ENCODE measurements at places on chromosomes 1 and 21. TPM values are rescaled to one million over a fixed set of nuclear protein-coding genes. Genes with fewer than 3 reads are reported as not detected.
A peak's percentile ranks its signal among the peaks of the same experiment; 100 is the strongest.

The LINGO4 gene
- 2.0 TPM for total RNA-seq

The PAQR7 gene
- total RNA-seq, result 7.6 TPM

DNA sequence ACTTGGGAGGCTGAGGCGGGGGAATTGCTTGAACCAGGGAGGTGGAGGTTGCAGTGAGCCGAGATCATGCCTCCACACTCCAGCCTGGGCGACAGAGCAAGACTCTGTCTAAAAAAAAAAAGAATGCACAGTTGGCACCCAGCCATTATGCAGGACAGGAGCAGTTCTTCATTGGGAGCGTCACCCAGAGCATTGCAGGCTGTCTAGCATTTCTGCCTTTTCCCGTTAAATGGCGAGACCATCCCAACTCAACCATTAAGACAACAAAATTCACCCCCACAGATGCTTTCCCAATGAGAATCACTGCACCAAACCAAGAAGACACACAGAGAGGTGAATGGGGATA lies 105.8 kb downstream of the EDEM3 start:
- no peak for DNase-seq

DNA sequence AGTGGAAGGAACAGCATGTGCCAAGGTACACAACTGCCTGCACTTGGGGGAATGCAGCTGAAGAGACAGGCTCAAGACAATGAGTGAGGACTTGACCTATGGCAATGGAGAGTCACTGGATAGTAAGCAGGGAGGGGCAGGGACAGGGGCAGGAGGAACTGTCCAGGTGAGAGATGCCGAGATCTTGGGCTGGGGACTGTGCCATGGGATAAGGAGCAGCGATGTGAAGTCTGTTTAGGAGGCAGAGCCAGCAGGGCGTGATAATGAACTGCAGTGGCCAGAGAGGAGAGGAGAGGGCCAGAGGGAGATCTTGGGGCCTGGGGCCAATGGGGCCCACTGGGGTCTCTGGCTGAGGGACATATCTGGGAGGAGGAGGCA lies 17.8 kb upstream of the EPB41 start:
- no peak for DNase-seq

- DNase-seq, result no peak
Observed at GRCh38 chr1:203268901-203269653, 36.2 kb upstream of the BTG2 start.

- DNase-seq, result no peak
Observed at GRCh38 chr1:16017461-16018303, at the start of gene HSPB7. Gene HSPB7 (minus strand): TSS chr1:16018043. CDS start chr1:16017963, 80 bp downstream.

- no peak for DNase-seq
Observed at GRCh38 chr1:4203501-4203900, 303.4 kb upstream of the C1orf174 start.

DNA sequence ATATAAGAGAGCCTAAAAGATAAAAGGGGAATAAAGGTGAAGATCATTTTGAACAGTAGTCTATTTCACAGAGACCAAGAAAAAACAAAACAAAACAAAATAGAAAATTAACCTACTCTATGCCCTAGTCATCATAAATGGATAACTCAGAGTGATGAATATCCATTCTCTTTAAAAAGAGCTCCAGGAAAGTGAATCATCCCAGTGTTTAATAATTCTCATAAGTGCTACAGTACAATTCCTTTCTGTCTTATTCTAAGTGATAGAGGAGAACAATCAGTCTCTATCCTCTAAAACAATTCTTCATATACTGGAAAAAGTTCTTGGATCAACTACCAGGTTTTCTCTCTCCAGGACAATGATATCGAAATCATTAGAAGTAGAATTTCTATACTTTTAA lies 45.8 kb downstream of the GDAP2 start:
- no peak for DNase-seq

DNA sequence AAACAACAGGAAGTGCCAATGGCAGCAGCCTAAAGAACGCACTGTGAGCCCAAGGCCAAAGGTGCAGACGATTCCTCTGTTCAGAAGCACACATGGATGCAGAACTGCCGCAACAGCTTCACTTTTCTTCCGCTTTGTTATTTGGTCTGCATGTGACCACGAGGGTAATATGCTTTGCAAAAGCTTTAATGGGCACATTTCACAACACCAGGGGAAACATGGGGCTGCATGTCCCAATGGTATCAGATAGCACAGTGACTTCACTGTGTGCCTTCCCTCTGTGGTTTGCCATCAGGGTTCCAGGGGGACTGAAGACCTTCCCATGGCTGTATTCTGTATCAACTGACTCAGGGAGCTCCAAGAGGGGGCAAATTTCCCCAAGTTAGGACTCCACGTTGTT lies 28.3 kb downstream of the THAP3 start:
- DNase-seq, result no peak

The ZSCAN20 gene
- total RNA-seq, result 8.5 TPM

The MCM3AP gene
- total RNA-seq, result 70.9 TPM

GRCh38 chr1:209076688-209077087 lies 506.8 kb upstream of the CAMK1G start:
- DNase-seq, result no peak

DNA sequence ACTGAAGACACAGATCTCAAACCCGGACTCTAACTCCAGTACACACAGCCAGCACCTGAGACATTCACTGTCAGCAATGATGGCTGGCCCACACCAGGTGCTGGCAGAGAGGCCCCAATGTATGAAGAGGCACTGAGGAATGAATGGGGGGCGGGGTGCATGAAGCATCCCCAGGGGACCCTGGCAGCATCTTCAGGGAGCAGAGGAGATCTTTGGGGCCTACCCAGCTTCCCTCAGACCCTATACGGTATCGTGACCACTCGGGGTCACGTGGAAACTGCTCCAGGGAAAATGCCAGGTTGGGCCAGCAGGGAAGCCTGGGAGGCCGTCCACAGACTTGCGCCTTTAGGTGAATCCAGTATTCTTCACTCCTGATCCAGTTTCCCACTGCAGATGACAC lies 84.3 kb downstream of the NPHP4 start:
- DNase-seq, result no peak

The SYPL2 gene
- total RNA-seq, result 0.10 TPM

The TAL1 gene
- 5.6 TPM for total RNA-seq

DNA sequence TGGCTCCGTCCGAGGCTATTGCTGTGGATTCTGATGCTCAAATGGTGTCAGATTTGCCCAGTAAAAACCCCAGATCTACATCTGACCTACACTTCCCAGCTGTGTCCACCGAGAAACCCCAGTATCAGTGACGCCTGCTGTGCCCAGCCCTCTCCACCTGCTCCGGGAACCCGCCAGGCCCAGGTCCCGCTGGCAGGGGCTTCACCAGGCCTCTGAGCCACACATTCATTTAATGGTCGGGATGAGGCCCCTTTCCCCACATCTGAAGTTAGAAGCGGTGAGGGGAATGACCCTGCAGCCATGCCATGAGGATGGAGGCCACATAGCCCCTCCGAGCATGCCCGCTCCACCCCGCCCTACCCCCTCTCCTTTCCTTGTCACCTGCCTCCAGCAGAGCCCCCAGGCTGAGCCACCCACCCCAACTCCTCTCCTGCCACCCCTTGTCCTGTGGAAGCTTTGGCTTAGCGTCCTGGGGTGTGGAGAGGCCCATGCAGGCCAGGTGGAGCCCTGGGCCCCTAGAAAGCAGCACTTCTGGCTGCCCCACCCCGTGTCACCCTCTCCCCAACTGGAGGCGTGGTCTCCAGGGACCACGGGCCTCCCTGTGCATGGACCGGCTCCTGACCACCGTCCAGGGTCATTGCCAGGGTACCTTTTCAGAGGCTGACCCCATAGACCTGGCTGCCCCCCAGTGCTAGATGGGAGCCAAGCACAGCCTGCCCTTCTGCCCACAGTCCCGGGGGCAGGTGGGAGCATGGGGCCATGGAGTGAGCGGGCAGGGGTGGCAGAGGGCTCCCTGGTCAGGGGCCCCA lies 8.0 kb downstream of the TNFRSF14 start:
- DNase-seq, result no peak

GRCh38 chr21:8993284-8993942 lies 1528.0 kb upstream of the TPTE start:
- DNase-seq, result no peak

The C1orf185 gene
- not detected for total RNA-seq

- DNase-seq, result no peak
Observed at GRCh38 chr1:39131940-39132339, 72.6 kb upstream of the MACF1 start.

DNA sequence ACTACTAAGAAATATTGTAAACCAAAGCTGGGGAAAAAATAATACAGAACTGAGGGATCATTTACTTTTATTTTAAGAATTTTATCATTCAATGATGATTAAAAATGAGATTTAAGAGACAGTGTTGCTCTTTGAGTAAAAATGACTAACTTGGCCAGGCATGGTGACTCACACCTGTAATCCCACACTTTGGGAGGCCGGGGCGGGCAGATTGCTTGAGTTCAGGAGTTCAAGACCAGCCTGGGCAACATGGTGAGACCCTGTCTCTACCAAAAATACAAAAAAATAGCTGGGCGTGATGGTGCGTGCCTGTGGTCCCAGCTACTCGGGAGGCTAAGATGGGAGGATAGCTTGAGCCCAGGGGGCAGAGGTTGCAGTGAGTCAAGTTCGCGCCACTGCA lies 21.8 kb upstream of the PLEKHO1 start:
- no peak for DNase-seq

DNA sequence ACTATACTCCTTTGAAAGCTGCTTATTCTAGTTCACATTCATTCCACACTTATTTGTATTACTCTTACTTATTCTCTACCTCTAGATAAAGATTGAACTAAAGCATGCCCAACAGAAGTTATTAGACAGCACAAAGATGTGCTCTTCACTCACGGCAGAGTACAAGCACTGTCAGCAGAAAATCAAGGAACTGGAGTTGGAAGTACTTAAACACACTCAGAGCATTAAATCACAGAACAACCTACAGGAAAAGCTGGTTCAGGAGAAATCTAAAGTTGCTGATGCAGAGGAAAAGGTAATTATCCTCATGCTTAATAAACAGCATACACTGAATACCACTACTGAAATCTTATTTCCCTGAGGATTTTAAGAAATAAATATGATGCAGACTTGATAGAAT lies 81.3 kb upstream of the PPIH start:
- DNase-seq, result peak; percentile 57

- no peak for DNase-seq
Observed at GRCh38 chr21:45829668-45830067, 151.9 kb upstream of the COL6A1 start.

The GPA33 gene
- total RNA-seq, result 0.44 TPM
